Cardiac muscle cell (in vitro differentiated cells and primary cell): ENCODE measurements at places on chromosomes 5 and 9. TPM values are rescaled to one million over a fixed set of nuclear protein-coding genes. Genes with fewer than 3 reads are reported as not detected.

DNA sequence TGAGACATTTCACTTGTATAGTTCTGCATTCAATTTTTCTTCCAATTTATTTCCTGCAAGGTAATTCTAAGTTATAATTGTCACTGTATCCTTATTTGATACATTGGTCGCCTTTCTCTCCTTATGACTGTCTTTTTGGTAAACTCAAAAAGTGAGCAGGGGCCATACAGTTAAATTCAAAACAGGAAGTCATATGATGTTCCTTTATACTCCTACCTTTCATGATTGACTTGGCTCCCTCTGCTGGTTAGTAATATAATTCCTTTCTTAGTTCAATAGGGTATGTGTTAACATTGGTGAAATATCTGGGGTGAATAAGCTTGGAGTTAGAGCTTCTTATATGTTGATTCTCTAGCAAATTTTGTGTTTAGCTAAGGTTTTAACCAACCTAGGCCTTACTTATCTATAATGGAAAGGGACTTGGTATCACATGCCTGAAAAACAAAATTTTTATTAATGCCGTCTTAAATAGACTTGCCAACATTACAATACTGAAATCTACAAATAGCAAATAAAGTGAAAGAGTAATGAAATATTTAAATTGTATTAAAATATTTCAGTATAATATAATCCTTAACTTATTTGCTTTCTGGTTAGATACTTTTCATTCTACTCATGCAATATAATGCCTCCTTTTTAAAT is 6.0 kb upstream of the NIPBL start:
- peak; percentile 79 for DNase-seq

DNA sequence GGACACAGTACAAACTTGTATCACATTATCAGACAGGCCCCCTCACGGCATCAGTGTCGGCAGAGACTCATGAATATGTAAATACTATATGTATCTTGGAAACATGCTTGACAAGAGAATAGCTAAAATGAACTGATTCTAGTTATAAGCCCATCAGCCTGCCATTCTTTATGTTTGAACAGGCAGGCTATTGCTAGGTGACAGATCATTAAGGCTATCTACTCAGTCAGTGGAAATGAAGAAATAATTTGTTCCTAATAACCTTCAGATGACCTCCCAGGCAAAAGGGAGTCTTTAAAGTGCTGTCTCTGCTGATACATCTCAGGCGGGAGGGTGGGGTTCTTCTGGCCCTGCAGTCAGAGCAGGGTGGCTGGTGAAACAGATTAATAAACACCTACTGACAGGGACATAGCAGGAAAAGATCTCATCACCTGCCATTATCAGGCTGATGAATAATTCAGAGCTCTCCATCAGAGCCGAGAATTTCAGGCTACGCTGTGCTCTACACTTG is 394.2 kb downstream of the RASEF start:
- DNase-seq, result no peak

DNA sequence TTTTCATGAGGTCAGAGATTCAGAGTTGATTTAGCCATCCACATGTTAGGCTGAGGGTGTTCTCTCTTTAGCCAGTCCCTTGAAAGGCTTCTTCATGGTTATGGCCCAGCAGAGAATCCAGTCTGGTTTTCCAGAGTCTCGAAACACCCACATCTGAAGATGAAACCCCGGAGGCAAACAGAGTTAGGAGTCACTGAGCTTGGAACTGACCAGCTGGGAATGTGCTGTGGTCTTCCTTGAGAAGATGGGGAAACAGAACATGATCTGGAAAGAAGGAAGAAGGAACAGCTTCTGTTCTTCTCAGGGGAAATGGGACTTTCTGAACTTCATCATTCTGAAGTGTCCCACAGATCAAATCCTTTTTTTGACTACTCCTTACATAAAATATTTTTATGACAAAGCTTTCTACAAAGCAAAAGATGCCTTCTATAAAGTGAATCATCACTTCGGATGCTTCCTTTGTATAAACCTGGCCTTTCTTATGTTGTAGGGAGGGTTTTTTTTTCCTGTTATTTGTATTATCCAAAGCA is 45.4 kb downstream of the ZNF618 start:
- DNase-seq, result no peak

- DNase-seq, result no peak
These were observed 336.9 kb downstream of the ARHGEF28 start for GRCh38 chr5:73962801-73963425.

DNA sequence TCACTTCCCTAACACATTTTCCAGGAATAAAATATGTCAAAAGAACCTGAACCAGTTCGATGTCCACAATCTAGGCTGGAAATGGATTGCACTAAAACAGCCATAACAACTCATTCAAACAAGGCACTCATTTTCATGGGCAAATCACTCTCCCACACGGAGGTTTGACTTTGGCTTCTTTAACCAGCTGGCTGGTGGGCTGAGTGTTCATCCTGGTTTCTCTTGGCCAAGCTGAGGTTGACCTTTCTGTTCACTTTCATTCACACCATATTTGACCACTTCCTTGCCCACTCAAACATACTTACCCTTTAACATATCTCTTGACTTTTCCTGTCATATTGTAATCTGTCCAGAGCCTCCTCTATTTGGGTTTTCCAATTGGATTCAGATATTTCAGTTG is 5.4 kb downstream of the IL7R start:
- DNase-seq, result no peak

DNA sequence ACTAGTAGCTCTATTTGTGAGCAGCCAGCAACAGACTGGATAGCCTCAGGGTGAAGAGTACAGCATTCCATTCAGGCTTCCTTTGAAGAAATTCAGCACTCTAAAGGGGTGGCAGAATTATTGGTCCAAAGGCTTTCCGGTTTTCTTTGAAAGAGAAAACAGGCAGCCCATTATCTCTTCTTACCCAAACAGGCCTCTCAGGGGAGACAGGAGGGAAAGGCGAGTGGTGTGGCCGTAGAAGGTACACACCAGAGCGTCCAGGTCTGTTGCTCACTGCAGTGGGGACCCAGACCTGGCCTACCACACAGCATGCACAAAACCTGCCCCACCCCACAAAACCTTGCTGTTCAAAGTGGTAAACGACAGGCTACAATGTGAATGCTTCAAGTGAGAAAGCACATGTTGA is 83.3 kb downstream of the ZNF608 start:
- DNase-seq, result no peak

DNA sequence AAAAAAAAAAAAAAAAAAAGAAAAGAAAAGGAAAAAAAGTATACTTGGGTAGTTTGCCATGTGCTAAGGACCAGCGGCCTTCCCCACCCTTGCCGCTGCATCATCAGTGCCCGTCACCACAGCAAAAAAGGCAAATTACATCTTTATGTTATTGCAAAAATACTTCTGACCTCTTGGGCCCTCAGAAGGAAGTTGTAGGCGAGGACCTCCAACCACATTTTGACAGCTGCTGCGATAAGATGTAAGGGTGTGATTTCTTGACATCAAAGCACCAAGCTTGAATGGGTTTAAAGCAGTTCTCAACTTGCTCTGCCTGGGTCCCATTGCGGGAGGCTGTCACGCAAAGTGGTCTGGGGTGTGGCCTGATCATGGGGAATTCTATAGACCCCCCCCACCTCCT is 39.2 kb downstream of the DMRT1 start:
- no peak for DNase-seq

DNA sequence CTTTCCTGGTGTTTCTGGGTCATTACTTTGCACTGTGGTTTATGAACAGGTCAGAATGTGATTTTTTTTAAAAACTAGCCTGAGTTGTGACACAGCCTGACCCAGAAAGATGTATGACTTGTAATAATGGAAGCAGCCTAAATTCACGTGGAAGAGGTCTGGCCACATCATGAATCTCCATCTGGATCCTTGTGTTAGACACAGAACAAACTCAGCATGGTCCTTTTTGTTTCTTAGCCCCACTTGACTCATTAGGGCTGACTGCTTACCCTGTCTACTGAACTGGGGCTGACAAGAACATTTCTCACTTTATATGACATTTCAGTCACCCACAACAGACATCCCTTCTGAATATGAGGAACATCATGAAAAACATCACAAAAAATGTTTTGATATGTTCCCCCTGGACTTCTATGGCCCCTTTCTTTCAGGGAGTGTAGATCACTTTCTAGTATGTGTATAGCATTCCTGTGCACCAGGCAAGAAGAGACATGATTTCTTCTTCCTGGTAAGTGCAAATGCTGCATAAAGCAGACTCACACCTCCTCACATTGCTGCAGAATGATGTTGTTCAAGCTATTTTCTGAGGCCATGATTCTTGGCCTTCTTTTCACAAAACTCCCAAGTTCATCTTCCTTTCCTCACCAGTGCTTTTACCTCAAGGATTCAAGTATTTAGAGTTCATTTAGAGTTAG is 52.3 kb downstream of the ZNF622 start:
- DNase-seq, result no peak

DNA sequence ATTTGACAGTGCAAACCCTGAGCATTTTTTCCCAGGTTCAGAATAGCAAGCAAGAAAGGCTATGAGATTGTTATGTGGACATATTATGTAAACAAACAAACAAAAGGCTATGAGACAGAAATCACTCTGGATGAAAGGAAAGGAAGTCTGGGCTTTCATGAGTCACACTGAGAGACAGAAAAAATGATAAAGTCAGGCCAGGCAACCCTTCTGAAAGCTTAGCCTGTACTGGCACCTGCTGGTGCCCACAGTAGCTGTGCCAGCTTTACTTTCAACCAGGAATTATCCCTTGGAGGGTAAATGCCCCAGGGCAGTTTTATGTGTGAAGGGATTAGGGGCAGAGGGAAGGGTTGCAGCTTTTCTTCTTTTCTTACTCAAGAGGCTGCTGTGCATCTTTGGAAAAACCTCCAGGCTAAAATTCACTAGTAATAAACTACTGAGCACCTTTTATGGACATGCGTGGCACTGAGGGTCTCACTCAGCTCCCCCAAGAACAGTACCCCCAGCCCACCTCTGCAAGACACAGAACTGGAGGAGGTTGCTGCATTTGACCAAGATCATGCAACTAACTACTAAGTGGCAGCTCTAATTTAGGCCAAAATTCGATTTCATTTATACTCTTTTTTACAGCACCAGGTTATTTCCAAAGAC is 41.7 kb downstream of the ACTL7B start:
- DNase-seq, result no peak

DNA sequence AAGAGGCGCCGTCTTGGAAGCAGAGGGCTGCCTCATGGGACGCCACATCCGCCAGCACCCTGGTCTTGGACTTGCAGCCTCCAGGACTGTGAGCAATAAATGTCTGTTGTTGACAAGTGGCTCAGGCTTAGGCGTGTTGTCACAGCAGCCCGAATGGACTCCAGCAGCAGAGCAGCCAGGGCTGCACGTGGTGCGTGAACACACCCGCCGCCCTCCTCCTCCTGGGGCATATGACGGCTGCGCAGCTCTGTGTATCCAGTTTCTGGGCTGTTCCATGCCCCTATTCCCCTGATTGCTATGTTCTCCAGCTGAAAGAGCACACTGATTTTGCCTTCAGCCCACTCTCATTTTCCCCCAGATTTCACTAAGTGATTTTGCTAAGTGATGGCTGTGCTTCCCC is 36.0 kb upstream of the CLPTM1L start:
- DNase-seq, result no peak

GRCh38 chr9:86175223-86175622 is 75.9 kb upstream of the GOLM1 start:
- DNase-seq, result no peak

DNA sequence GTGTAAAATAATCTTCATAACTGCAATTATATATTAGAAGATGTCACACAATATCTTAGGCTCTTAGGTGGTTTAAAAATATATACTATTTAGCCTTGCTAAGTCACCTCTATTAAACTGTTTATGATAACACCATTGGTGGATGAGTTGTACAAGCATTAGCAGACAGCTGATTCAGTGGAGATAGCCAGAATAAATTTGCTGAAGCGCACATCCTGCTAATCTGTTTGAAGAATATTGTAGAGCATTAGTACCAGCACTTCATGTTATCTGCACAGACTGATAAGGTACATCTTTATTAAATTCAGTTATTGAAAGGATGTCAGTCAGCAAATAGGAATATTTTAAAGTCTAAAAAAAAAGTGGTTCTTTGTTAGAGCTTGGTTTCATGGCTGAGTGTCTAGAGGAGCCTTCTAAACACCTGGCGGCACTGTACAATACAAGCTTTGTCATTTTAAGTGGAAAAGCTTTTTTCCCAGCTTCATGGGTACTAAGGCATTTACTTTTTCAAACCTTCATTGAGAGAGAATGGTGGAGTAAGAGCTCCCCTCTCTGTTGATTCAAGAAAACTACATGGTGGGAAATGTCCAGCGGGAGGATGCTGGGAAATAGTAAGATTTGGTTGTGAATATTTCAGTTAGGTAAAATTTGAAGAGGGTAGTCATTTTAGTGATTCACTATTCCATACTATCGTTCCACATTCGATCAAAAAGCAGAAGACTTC is 275.1 kb downstream of the SLF1 start:
- peak; percentile 28 for DNase-seq

DNA sequence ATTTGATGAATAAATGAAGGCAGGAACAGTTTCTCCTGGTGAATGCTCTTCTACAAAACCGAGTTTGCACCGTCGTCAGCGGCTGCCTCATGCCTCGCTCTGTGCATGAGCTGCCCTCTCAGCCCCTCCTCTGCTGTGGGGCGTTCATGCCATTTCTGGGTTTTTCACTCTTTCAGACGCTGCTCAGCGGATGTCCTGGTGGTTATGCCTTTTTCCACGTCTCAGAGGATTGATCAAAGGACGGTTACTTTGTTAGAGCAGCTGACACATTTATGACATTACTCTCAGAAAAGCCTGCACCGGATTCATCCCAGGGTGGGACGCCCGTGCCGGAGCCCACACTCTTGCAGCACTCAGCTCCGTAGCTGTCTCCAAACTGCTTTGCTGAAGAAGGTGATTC is 195.9 kb upstream of the PPP1R26 start:
- DNase-seq, result no peak

- DNase-seq, result peak; percentile 94
These were observed 14.6 kb downstream of the NREP start for GRCh38 chr5:111742177-111742994.

DNA sequence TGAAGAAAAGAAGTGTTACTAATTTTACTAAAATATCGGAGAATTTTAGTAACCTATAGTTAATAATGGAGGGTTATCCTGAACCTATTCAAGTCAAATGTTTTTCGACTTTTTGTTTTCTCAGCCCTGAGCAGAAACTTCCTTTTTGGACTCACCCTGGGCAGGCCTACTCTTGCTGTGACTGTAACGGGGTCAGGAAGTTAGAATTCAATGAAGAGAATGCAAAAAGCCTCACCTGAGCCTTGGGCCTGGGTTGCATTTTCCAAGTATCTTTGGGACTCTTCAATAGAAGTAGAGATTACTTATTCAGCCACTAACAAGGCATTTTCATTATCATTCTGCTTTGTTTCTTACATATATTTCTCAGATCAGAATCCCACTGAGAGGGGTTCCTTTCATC is 405.3 kb downstream of the TLR4 start:
- DNase-seq, result no peak

The IL3 gene
- not detected in 2 replicates for total RNA-seq

The SLC2A6 gene
- 2.4 and 8.6 TPM in 2 replicates for total RNA-seq

The REEP2 gene
- 42.2 and 56.6 TPM in 2 replicates for total RNA-seq

The PSAT1 gene
- total RNA-seq, result 29.1 and 38.9 TPM in 2 replicates

The GPR150 gene
- 0.07 and 0.57 TPM in 2 replicates for total RNA-seq

The NRARP gene
- total RNA-seq, result 8.8 and 16.5 TPM in 2 replicates

The IL5 gene
- not detected in 2 replicates for total RNA-seq
